ENCODE measurements at places on chromosomes 12 and 14.
A peak's percentile ranks its signal among the peaks of the same experiment; 100 is the strongest.

DNA sequence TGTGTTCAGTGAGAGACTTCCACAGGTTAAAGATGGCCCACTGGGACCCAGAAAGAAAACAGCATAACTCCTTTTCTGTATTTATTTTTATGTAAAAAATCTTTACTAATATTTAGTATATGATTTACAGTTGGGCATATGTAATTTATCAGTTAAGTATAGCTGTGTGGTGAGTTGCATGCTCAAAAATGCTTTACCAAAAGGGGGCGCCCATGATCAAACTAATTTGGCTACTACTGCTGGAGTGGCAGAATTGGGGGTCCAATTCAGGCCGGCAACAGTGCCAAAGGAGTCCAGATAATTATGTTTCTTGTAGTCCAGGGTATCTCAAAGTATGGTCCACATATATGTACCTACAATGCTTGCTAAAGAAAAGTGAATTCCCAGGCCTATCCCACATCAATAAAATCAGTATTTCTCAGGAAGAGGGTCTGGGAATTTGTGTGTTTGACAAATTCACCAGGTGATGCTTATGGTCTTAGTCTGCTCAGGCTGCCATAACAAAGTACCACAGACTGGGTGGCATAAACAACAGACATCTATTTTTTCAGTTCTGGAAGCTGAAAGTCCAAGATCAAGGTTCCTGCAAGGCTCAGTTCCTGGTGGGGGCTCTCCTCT, 152.0 kb downstream of the KTN1 start:
- DNase-seq: peak; percentile 14

DNA sequence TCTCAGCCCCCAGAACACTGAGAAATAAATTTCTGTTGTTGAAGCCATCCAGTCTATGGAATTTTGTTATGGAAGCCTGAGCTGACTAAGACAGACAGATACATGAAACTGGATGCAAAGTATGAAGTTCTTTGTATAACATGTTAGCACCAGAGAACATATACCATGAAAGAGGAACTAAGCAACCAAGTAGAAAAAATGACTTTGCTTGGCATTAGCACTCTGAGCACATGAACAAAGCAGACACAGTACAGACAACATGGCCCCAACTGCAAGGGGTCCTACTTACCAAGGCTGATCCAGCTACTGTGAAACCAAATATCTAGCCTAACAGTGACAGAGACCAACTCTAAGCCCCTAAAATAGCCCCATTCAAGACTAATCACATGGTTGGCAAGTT, 13.8 kb downstream of the EXOC5 start:
- no peak for DNase-seq

DNA sequence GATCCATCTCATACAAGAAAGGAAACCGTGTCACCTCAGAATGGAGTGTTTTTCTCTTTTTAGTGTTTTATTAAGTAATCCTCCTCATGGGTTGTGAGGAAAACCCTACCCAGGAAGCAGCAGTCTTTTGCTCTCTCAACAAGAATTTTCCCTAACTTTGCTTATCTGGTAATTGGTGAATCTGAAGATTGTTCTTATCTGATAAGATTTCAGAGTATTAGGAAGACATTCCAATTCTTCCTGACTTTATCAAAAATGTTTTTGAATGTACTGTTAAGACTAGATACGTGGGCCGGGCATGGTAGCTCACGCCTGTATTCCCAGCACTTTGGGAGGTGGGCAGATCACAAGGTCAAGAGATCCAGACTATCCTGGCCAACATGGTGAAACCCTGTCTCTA, 86.0 kb downstream of the PHLDA1 start:
- DNase-seq: no peak

- no peak for DNase-seq
Observed at GRCh38 chr12:60805364-60805763, 1209.5 kb downstream of the SLC16A7 start.

DNA sequence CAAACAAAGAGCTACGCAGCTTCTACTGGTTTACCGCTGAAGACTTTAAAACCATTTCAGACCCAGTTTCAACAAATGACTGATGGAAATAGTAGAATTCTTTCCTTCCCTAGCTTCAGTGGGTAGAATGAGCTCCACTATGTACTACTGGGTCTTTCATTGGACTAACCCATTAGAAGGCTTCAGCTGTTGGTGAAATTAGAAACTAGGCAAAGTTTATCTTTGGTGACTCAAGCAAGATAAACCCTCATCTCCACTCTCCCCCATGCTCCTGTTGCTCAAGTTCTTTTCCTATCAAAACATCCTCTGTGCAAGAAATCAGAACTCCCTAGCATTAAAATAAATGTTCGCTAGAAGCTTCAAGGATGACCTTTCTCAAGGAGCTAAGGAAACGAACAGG, 159.2 kb downstream of the PAWR start:
- DNase-seq: no peak

GRCh38 chr12:19227190-19227879, 97.8 kb downstream of the PLEKHA5 start:
- no peak for DNase-seq

GRCh38 chr12:54321363-54321762, 3.6 kb upstream of the COPZ1 start:
- no peak for DNase-seq

DNA sequence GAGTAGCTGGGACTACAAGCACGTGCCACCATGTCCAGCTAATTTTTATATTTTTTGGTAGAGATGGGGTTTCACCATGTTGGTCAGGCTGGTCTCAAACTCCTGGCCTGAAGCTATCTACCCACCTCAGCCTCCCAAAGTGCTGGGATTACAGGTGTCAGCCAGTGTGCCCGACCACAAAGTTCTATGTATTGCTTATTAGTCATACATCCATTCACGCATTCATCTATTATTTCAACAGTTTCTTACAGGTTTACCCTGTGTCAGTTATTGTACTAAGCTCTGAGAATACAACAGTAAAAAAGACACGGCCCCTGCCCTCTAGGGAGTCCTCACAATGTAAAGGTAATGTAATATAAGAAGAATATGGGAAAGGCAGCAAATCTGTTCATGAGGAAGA, 188.9 kb upstream of the BTG1 start:
- DNase-seq: no peak

GRCh38 chr12:104669851-104670337, 213.1 kb downstream of the CHST11 start:
- no peak for DNase-seq

DNA sequence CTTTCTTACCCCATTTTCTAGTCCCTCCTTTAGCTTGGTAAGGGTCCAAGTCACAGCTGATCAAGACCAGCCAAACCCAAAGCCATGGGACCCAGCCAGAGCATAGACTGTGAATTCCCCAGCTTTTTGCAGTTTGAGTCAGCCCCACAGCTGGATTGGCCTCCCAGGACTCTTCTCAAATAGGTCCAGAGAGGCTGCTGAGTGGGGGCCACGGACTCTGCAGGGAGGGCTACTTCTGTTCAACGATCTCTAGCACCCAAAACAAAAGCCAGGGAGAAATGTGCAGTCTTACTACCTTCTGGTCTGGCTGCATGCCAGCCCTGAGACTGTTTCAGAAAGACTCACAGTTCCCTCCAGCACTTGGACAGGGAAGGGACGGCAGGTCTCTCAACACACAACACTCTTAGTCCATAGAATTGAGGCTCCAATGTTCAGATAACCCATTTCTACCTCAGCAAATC, 1.6 kb downstream of the VDR start:
- no peak for DNase-seq

GRCh38 chr14:88790501-88791251, 2.1 kb downstream of the EML5 start:
- no peak for DNase-seq

GRCh38 chr12:121926874-121927706, 8.7 kb downstream of the CFAP251 start:
- no peak for DNase-seq

- no peak for DNase-seq
Observed at GRCh38 chr12:129378496-129378895, 525.2 kb downstream of the GLT1D1 start.

- DNase-seq: no peak
Observed at GRCh38 chr12:56714431-56714929, 10.6 kb downstream of the NACA start.

DNA sequence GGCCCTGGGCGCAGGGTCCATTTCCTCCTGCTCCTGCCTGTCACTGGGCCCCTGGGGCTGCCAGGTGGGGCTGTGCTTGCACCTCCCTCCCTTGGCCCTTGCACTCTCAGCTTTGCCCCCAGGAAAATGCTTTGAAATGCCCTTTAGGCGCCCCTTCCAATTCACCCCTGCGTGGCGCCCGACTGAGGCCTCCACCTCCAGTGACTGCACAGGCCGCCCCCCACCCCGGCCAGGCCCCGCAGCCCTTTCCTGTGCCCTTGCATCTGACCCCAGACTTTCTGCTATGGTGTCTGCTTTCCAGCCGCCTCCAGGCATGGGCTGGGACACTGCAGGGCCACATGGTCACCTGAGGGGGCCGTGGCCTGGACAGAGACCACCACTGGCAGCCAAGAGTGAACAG, 17.4 kb downstream of the DDX54 start:
- no peak for DNase-seq

DNA sequence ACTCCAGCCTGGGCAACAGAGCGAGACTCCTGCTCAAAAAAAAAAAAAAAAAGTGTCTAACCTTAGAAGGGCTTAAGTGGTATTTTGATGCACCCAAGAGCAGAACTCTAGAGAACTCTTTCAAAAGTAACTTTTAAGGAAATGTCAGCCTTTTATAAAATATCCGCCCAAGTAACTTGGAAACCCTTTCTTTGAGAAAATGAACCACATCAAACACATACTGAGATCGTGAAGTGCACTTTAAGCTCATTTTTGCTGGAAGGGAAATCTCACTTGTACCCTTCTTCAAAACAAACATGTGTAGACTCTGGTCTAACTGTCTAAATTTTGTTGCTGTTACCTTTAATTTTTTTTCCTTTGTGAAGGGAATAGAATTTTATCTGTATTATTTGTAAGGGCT, 5.5 kb downstream of the C12orf56 start:
- DNase-seq: no peak

DNA sequence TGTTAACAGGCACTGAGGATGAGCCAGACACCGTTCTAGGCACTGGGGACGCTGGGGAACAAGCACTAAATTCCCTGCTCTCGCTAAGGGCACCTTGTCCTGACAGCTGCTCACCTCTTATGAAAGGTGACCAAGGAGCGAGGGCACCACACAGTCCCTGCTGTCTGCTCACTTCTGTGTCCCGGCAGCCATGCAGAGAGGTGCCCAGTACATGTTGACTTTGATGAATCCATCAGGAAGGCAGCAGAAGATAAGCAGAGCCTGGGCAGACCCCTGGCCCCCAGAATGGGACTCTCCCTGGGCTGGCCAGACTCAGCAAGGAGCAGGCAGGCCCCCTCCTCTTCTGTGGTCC, 14.1 kb downstream of the C14orf132 start:
- DNase-seq: no peak

- no peak for DNase-seq
Observed at GRCh38 chr12:43329375-43329774, 222.6 kb downstream of the ADAMTS20 start.

GRCh38 chr14:24785698-24786097, 151.7 kb upstream of the GZMB start:
- DNase-seq: no peak

DNA sequence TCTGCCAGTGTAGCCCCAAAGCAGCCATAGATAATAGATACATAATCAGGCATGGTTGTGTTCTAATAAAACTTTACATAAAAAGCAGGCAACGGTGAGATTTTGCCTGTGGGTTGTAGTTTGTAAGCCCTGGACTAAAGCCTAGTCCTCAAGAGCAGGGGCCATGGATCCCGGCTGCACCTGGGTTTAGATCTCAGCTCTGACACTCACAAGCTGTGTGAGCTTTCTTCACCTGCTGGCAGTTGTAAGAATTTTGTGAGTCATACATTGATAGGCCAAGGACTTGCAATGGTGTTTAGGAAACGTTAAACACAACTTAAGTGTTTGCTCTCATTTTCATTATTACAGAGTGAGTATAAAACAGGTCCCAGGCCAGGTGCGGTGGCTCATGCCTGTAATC, 395.8 kb upstream of the TBX3 start:
- DNase-seq: no peak

DNA sequence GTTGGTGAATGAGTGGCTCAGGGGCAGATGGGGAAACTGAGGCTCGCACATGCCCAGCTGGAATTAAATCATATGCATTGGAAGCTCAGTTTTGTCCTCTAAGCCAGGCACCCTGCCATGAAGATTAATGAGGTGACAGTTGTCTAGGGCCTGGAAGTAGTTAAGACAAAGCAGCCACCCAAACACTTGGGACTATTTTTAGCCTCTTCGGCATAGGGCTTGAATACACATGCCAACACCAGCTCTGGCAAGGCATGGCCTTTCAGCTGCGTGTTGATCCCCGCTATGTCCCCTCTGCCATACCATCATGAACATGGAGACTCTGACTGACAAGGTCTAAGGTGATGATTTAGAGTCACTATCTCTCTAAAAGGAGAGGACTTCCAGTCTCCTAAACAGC, 250.2 kb downstream of the KSR2 start:
- no peak for DNase-seq

GRCh38 chr12:130655010-130655409, 61.1 kb downstream of the RIMBP2 start:
- DNase-seq: no peak

Data from stimulated activated naive CD4-positive, alpha-beta T cell (primary cell).